ENCODE measurements at places on chromosomes 16 and 17.

- DNase-seq: no peak
Observed at GRCh38 chr17:29444589-29444988, 54.4 kb downstream of the TAOK1 start.

GRCh38 chr17:38511150-38512108, 83.2 kb downstream of the ARHGAP23 start:
- no peak for DNase-seq

DNA sequence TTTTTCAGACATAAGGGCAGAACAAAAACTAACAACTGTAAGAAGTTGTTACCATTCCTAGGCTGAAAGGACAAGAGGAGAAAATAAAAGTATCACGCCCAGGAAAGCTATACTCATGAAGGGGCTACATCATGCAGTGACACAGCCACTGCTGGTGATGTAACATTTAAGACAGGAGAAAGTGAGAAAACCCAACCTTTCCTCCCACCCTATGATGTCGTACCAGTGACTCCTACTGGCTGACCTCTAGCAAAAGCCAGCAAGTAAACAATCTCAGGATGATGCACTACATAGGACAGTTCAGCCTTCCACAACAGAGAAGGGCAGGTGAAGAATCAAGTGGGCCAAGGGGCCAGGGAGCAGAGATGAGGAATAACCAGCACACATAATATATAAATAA, 14.0 kb upstream of the OR1E2 start:
- peak; percentile 47 for DNase-seq

DNA sequence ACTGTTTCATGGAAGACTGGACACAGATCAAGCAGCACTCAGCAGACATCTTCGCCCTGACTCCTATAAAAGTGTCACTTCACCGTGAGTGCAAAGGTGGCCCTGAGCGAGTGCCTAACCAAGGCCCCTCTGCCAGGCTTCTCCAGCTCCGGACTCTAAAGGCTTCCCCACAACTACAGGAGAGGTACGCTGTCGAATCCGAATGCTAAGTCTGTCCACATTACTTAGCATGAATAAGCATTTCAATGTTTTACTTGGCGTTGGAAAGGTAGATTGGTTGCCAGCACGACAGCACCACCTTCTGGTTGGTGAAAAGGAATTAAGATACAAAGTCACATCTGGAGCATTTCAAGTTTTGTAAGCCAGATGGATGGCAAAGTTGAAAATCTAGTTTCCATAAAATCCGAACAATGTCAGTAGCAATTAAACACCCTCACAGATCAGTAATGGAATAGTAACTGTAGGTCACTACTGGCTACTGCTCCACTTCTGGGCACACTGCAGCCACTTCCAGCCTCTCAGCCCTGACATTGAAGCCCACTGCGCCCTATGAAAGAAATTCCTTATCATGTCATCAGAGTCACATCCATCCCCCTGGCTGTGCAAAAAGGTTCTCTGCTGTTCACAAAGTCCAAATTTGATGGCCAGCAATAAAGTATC, 100.9 kb downstream of the PARN start:
- peak; percentile 72 for DNase-seq

DNA sequence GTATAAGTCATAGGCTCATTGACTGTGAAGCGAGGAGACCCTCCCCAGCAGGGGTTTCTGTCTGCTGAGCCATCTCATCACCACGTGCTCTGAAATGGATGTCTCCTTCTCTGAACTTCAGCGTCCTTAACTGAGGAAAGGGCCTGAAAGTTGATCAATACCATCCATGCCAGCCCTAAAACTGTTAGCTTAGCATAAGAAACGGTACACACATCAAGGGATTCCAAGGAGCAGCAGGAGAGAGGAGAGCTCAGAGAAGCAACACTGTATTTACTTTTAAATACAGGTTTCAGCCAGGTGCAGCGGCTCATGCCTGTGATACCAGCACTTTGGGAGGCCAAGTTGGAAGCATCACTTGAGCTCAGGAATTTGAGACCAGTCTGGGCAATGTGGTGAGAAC, 248.9 kb upstream of the TNRC6C start:
- no peak for DNase-seq

GRCh38 chr17:300881-301280, 51.7 kb downstream of the RPH3AL start:
- DNase-seq: no peak

GRCh38 chr17:17089796-17090641, 47.8 kb downstream of the MPRIP start:
- no peak for DNase-seq

DNA sequence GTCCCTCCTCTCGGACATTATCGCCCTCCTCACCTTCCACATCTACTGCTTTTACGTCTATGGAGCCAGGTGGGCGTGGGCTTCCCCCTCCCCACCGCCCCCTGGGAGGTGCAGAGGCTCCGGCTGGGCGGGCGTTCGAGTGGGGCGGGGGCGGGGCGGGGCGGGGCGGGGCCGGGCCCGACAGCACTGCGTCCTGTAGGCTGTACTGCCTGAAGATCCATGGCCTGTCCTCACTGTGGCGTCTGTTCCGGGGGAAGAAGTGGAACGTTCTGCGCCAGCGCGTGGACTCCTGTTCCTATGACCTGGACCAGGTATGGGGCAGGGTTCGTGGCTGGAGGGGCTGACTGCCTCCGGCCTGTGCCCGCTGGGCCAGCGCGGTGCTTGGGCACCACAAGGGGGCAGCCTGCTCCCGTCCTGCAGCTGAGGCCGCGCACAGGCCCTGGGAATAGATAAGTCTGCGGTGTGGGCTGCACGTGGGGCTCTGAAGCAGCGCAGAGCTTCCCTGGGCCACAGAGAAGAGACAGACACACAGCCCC, 9.2 kb downstream of the PIGQ start:
- peak; percentile 79 for DNase-seq

DNA sequence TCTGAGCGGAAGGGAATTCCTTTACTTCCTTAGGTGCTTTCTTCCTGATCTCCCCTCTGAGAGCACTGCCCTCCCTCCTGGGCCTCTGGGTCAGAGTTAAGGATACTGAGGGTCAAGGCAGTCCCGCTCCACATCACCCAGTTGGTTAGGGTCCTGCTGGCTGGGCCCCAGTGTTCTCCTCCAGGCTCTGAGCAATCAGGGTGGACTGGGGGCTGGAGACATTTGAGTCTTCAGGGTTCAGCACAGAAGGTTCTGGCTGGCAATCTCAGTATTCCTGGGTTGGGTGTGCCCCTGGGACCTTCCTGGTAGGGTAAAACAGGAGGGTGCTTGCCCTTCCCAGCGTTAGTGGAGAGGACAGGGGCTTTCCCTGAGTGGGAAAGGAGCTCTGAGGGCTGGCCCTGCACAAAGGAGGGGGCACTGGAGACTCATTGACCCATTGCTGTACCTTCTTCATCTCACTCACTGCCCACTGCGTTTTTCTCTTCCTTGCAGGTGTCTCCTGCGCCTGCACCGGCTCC, 448 bp downstream of the MT1M start:
- DNase-seq: no peak

GRCh38 chr16:72739577-72739976, 308.4 kb downstream of the ZFHX3 start:
- no peak for DNase-seq

DNA sequence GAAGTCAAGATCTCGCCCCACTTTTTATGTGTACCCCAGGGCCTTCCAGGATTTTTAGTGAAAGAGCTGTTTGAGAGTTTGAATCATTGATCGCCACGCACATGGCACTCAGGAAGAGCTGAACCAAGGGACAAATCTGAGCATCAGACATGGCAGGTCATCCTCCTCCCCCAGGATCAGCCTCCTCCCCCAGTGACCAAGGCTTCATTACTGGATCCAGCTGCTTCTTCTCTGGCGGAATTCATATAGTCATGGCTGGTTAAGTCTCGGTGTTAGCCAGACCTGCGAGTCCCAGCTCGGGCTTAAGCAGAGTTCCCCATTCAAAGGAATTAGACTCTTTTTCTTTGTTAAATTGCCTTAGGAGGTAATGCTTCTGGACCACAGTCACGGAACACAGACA, 32.5 kb downstream of the CDRT4 start:
- no peak for DNase-seq
